ENCODE measurements at places on chromosomes 4 and X.

GRCh38 chr4:1795299-1796195, 2.5 kb downstream of the FGFR3 start:
- peak; percentile 92 for DNase-seq

GRCh38 chrX:84240848-84241565, 53.0 kb upstream of the RPS6KA6 start:
- no peak for DNase-seq

- DNase-seq: no peak
Measured at GRCh38 chr4:128393101-128393704, 105.6 kb upstream of the PGRMC2 start.

DNA sequence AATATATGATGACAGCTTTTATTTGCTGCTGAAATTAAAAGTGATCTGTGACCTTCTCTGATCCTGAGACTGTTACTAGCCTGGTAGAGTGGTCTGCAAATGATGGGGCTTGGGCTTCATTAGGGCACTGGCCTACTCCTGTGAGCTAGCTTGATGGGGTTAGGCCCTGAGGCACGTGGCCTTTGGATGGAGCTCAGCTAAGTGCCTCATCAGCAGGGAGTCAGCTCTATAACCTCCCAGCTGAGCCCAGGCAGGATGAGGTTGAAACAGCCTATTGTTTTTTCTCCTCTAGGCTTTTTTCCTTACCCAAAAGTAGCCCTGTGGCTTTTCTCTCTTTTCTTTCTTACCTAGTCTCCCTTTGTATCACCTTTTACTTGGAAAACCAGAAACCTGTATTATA, 92.2 kb downstream of the AFF2 start:
- no peak for DNase-seq

GRCh38 chr4:104906276-104906675, 240.4 kb upstream of the TET2 start:
- no peak for DNase-seq

DNA sequence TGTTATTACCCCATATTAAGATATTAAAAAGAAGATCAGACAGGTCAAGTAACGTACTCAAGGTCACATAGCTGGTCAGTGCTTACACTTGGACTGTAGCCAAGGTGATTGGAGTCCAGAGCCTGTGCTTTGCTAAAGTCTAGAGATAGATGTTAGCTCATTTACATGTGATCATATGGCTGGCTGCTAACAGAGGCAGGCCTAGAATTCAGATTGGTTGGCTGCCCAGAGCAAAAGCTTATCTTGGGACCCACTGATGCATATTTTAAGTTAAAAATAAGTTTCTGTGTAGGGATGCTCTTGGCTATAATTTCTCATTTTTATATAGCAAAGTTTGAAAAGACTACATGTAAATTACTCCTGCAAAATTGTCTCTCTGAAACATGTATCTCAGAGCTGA, 18.1 kb upstream of the EXOC1L start:
- DNase-seq: no peak

- no peak for DNase-seq
Measured at GRCh38 chr4:138193963-138194362, 48.2 kb downstream of the SLC7A11 start.

GRCh38 chrX:133171962-133172708, 46.0 kb downstream of the TFDP3 start:
- DNase-seq: peak; percentile 16

- no peak for DNase-seq
Measured at GRCh38 chr4:9976781-9977180, 44.5 kb downstream of the SLC2A9 start.

GRCh38 chr4:7759216-7759615, 180.4 kb downstream of the AFAP1 start:
- DNase-seq: no peak

GRCh38 chr4:9997886-9998285, 23.4 kb downstream of the SLC2A9 start:
- DNase-seq: no peak

- DNase-seq: no peak
Measured at GRCh38 chr4:110778521-110778920, 155.6 kb upstream of the PITX2 start.
